NCI-H2081 treated with DMSO at 0.1 percent for 48 hours (cell line): ENCODE measurements at places on chromosomes 6 and 20.
A peak's percentile ranks its signal among the peaks of the same experiment; 100 is the strongest.

DNA sequence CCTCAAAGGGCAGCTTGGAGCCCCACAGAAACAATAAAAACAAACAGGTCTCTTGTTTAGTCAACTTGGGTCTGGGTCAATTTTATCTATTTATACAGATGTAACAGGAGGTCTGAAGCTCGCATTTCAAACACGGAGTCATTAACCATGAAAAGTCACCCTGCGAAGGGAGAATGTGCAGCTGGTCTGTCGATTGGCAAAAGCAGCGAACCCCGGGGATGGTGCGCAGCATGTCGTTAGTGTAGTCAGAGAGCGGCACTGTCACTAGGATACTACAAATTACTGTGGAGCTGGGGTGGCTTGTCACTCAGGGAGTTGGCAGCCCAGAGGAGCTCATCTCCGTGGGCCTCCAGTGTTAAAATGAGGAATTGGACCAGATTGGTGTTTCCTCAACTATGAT, 190.4 kb upstream of the ARG1 start:
- DNase-seq = peak; percentile 41

- DNase-seq = no peak
Measured at GRCh38 chr6:79307321-79308036, 73.0 kb upstream of the HMGN3 start.

DNA sequence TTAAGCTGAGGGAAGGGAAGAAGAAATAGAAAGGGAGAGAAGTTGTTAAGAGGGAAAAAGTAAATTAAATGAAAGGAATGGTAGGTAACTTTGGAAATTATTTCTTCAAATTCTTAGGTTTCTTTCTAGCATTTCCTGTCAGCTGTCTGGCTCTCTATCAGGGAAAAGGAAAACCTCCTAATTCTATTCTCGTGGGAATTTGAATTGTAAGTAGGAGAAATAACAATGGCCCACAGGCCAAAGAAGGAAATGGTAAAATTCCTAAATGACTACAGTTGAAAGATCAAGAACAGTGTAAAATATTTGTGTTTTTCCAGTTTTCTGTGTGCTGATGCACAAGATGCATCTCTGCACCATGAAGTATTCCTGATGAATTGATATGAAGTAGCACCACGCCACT, 173.0 kb downstream of the IBTK start:
- DNase-seq = no peak

GRCh38 chr20:824916-825315, 8.6 kb upstream of the FAM110A start:
- DNase-seq = no peak

GRCh38 chr6:151417477-151417876, 26.1 kb upstream of the ZBTB2 start:
- DNase-seq = no peak

DNA sequence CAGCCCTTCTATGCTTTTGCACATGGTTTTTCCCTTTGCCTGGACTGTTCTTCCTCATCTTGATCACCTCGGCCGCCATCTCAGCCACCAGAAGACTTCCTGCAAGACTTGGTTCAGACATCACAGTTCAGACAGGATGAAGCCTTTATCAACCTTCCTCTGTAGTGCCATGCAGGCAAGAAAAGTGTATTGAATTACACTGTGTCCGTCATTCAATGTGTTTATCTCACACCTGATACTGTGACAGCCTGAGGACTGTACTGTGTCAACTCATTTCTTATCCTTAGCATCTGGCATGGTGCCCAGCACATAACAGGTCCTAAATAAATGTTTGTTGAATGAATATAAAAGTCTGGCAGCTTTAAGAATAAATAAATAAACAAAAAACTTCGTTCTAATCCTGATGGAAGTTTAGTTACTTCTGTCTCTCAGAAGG, 133.3 kb upstream of the MAN1A1 start:
- DNase-seq = no peak

DNA sequence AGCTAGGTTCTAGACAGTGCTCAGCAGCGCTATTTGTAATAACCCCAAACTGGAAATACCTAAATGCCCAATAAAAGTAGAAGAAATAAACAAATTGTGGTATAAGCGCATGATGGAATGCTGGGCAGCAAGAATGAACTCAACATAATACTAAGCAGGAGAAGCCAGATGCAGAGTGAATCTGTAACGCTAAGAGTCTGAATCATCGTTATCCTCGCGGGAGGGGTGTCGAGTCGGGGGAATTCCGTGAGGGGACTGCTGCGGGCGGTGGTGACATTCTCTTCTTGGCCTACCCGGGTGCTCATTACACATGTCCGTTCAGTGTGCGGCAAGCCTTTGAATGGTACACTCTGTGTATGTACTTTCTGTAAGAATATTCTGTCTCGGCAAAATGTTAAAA, 83.7 kb downstream of the SULF2 start:
- DNase-seq = no peak

DNA sequence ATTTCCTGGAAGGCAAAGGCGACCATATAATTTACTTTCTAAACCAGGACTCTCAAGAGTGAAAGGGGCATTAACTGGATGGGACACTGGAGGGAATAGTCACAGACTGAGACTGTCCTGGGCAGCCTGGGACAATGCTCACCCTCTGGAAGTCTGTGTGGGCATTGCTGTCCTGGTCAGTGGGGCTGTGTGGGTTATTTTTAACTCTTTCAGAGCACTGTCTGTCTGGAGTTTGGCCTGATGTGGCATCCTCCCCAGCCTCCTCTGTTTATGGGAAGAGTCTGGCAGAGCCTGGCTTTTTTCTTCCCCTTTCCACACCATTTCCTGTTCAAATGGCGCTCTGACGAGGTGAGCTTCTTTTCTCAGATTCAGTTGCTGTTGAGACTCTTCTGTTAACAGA, 11.7 kb downstream of the DAAM2 start:
- no peak for DNase-seq

DNA sequence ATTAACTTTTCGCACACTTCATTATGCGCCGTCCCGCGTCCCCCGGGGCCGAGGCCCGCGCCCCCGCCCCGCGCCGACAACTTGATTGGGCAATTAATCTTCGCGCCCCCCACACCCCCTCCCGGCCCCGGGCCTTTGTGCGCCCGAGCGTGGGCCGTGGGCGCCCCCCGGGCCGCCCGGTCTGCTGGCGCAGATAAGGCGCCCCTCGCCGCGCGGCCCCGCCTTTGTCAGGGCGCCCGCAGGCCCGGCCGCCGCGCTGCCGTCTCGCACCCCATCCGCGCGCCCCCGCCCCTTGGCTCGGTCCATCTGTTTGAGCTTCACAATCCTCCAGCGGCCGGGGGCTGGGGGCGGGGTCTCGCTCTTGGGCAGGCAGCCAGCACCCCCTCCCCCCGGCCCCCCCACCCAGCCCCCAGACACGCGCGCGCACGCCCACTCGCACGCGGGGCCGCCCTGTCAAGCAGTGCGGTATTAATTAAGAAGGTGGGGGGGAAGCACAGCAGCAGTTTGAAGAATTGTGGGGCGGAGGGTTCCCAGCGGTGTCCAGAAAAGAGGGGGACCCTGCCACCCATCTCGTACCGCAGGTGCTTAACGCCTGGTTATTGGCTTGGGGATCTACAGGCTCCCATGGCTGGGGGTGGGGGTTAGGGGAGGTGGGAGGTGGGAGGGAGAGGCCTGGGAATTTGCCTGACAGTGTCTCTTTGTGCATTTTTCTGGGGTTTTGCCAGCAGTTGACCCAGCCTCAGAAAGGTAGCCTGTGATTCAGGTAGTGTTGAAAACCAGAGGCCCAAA, 34.6 kb upstream of the SCRT2 start:
- DNase-seq = no peak

- peak; percentile 94 for DNase-seq
Measured at GRCh38 chr20:22462975-22463914, 121.1 kb downstream of the FOXA2 start.

GRCh38 chr20:23654000-23654399, 16.2 kb upstream of the CST3 start:
- DNase-seq = no peak

DNA sequence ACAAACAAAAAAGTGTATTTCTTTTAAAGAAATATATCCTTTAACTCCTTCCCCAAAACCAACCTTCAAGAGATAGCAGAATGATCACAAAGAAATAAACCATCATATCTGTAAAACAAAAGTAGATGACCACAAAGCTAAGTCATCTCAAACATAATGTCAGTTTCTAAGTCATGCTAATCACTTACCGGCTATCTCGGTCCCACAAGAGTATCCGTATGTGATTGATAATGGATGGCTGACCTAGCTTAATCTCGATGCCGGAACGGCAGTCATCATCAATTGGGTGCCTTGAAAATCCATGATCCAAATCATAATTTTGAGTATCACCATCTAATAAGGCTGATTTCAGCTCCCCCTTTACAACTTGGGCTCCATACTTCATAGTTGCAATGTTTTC, 59.7 kb downstream of the BTBD9 start:
- no peak for DNase-seq

GRCh38 chr6:29974901-29975560, 32.7 kb downstream of the HLA-A start:
- no peak for DNase-seq

- DNase-seq = no peak
Measured at GRCh38 chr6:113414511-113414910, 442.6 kb upstream of the MARCKS start.

DNA sequence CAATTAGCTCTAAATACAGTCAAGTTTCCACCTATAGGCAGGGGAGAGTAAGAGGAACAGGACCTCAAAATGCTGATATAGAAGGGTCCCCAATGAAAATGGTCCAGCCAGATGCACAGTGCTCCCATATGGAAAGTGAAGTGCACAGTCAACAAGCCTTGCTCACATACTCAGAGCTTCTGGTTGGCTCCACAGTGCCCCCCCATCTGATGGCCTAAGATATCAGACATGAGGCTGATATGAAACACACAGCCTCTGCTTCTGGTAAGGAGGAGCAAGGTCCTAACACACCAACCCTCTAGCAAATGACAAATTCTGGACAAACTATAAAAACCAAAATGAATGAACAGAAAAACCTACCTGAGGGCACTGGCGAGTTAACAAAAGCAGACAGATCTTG, 111.4 kb upstream of the EMILIN3 start:
- no peak for DNase-seq

DNA sequence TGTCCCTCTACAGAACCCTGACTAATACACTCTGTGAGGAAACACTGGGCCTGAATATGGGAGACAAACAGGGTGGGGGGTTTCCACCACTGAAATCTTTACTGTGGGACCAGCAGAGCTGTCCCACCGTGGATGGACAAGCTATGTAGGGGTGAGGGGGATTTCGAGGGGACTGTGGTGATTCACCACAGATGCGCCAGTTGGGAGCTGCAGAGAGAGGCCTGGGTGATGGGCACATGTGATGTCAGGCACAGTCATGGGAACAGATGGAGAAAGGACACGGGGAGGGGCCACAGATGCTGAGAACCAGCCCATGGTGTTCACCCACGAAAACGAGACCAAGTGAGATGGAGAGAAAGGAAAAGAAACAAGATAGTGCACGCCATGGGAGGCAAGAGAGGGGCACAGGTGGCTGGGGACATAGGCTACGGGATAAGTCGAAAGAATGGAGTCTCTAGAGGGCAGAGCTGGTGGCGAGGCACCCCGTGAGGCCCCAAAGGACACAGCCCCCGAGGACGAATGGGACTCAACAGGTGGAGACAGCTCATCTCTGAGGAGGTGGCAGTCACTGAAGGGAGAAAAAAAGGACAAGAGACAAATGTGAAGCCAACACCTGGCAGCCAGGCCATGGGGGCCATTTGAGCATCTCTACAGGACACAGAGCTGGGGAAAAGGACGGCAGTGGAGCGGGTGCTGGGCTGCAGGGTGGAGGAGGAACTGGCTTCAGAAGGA, 10.5 kb upstream of the RAMACL start:
- DNase-seq = no peak

DNA sequence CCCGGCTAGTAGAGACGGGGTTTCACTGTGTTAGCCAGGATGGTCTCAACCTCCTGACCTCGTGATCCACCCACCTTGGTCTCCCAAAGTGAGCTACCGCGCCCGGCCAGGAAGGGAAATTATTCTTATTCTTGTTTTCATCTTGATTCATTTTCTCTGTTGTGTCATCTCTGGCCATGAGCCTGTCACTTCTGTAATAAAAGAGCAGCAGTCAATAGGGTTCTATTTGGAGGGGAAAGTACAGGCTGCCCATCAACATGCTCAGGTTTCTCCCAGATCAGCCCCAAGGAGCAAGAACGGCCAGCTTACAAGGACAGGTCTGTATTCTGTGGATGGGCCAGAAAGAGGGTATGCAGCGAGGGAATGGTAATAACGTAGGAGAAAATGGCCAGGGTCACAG, 345.0 kb downstream of the PREX1 start:
- no peak for DNase-seq

GRCh38 chr20:4465212-4465611, 256.5 kb upstream of the PRND start:
- no peak for DNase-seq

DNA sequence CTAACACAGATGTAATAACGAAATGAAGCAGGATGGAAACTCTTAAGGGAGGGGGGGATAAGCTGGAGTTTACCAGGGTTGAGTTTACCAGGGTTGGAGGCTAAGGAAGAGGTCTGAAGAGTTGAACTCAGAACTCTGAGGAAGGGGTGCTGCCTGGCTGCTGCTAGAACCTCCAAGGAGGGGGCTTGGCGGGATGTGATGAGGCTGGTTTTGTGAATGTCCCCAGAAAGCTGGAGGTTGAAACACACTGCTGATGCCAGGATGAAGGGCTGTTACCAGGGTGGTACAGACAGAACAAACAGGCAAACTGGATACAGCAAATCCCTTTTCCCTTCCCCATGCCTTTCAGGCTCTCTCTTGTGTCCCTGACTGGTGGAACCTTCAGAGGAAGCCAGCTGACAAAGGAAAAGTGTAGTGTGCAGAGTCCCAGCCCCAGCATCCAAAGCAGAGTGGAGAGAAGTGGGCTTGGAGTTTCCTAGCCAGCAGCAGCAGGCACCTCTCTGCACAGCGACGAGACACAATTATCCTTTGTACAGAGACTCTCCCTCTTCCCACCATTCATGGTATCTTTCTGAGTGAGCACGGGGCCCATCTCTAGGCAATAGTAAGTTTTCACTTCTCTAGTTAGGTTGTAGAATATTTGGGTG, 23.7 kb downstream of the UBE2V1 start:
- DNase-seq = no peak

DNA sequence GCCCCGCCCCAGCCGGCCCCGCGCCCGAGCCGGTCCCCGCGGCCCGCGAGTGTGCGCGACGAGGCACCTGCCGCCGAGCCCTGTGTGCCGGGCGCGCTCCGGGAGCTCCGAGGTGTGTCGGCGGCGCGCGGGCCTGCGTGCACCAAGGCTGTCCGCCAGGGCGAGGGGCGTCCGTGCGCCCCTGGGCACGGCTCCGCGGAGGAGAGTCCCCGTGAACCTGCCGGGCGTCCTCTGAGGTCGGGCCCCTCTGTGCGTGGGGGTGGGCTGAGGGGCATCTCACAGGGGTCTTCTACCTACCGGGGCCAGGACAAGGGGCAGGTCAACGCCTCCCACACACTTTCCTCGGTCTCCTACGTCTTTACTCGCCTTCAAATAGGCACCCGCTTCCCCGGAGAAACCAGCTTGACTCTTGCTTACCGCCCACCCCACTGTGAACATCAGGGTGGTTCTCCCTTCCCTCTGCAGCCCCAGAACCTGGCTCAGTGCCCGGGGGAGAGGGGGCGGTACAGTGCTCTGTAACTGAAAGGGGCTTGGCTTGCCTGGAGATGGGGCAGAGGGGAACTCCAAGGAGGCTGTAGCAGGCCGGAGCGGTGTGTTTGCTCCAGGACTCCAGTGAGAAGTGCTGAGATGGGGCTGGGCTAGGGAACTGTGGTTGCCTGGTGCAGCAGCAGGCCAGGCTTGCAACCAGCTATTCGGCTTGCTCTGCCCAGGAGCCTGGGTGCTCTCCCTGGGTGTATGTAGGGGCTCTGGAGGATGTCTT, at the start of gene SAMD10:
SAMD10 (minus strand) TSS at position 86 of the 760 bp plus-strand sequence. CDS start 175 bp downstream, outside the sequence.
- DNase-seq = no peak
